ENCODE measurements at places on chromosomes 7 and 10.

DNA sequence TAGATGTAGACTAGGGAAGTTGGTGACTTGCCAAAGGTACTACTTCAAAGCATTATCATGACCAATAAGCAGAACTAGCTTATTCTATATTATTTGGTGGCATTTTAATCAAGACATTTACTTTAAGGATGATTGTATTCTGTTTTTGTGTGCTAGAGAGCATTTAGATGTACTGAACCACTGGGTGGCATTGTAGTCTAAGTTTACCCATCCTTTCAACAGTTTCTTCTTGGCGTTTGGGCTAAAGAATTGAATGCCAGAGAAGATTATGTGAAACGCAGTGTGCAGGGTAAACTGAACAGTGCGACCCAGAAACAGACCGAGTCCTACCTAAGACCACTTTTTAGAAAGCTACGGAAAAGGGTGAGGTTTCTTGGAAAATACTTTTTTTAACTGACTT, 26.8 kb downstream of the PRPF18 start:
- DNase-seq = no peak

DNA sequence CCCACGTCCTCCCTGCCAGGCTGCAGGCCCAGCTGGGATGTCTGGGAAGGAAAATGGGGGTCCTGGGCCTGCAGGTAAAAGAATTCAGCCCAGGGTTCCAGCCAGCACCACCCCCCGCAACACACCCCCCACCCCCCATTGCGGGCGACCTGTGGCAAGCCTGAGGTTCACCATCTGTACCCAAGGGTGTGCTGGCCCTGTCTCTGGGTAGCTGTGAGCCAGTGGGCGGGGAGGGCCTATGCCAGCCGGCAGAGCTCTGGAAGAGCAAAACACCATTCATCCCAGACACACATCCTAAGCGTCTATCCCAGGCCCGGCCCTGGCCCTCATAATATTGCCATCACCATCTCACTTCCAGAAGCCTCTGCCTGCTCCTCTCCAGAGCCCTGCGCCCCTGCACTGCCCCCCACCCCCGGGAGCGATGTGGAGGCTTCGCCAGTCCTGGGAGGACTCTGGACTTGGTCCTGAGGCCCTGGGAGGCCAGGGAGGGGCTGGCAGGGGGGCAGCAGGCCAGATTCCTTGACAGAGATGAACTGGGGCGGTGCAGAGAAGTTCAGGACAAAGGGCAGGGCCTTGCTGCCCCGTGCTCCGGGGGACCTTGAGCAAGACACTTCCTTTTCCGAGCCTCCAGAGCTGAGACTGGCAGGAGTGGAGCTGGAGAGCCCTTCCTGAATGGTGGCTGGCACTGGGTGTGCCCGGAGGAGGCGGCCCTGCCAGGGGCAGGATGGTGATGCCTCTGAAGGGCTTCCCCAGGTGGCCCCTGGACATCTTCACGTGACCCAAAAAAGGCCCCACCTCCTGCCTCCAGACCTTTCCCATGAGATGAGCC, 8.7 kb upstream of the TTYH3 start:
- no peak for DNase-seq

- no peak for DNase-seq
Observed at GRCh38 chr10:92181575-92181974, 109.3 kb downstream of the CPEB3 start.

- DNase-seq = no peak
Observed at GRCh38 chr10:53453196-53453595, 680.6 kb upstream of the MBL2 start.

All from T-helper 22 cell (primary cell).